Left ventricle myocardium superior (tissue), 1 donor: ENCODE measurements at places on chromosomes 7 and 10.

DNA sequence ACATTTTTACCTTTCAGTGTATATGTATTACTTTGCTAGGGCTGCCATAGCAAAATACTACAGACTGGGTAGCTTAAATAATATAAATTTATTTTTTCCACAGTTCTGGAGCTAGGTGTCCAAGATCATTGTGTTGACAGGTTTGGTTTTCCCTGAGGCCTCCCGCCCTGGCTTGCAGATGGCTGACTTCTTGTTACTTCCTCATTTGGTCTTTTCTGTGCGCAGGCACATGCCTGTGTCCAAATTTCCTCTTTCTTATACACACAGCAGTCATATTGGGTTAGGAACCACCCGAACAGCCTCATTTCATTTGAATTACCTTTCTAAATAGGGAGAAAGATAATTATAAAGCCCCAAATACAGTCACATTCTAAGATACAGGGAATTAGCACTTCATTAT, 521.6 kb upstream of the SORCS1 start:
- DNase-seq: peak; percentile 25

- DNase-seq: no peak
Observed at GRCh38 chr7:46672861-46673260, 751.8 kb upstream of the IGFBP3 start.

DNA sequence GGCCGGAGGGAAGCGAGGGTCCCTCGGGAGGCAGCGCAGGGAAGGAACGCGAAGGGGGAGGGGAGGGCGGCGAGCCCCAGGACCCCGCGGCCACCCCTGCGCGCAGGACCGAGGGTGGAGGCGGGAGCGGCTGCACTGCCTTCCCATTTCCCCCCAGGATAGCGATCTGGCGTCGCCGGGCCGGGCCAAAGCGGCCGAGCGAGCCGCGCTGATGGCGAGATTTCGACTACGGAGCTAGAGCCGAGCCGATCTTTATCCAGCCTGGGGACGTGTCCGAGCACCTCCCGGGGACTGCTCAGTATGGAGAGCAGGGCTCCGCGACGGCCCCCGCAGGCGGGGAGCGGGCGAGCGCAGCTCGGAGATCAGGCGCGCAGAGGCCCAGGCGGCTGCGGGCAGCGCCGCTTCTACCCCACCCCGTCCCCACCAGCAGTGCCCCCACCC, 590 bp upstream of the CRTAC1 start:
- DNase-seq: peak; percentile 36

GRCh38 chr7:27165089-27165995, at the start of gene HOXA9:
Gene HOXA9, minus strand, starts transcription at chr7:27165537. Its CDS starts 80 bp downstream, at chr7:27165457.
- peak; percentile 60 for DNase-seq

- DNase-seq: no peak
Observed at GRCh38 chr7:22630069-22630468, 96.9 kb upstream of the IL6 start.

- DNase-seq: no peak
Observed at GRCh38 chr10:26488344-26488743, 50.2 kb downstream of the APBB1IP start.

DNA sequence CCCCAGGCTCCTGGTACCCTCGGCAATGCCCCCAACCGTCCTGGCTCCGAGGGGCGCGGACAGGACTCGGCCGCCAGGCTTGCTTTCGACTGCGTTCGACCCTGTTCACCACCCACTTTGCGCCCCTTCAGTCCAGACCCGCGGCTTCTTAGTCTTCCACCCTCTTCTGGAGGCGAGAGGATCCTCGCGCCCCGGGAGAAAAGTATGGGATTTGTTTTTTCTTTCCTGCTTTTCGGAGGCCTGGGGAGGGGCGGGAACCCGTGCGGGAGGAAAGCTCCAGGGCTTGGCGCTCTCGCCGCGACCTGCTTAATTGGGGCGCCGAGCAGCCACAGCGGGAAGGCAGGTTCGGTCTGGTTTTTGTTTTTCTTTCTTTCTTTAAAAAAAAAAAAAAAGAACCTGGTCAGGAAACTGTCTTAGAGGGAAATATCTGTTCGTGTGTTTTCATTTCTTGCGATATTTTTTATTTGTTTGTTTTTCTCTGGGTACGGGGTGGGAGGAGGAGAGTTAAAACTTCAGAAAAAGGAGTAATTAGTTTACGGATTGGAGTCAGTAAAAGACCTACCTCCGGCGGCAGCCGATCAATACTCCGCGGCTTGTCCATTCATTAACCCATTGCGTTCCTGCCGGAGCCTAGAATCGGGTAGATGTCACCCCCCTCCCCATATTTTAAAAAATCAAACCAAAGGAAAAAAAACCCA, 1.6 kb downstream of the EMX2 start:
- no peak for DNase-seq

DNA sequence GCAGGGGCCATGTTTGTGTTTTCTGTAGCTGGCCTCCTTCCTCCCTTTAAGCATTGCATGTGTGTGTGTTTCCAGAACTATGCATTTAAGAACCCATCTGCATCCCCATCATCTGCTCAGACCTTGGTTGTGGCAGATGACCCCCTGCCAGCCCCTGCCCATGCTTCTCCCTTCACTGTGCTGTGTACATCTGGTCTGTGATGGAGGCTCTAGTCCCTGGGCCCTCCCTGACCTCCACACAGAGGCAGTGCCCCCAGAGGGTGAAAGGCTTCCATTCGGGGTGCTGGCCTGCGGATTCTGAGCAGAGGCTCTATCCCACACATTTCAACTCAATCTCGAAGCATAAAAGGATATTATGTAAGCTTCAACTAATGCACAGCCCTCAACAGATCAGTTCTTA, 89.4 kb downstream of the TACC2 start:
- no peak for DNase-seq

GRCh38 chr10:129079705-129080104, 387.3 kb upstream of the MGMT start:
- peak; percentile 69 for DNase-seq

DNA sequence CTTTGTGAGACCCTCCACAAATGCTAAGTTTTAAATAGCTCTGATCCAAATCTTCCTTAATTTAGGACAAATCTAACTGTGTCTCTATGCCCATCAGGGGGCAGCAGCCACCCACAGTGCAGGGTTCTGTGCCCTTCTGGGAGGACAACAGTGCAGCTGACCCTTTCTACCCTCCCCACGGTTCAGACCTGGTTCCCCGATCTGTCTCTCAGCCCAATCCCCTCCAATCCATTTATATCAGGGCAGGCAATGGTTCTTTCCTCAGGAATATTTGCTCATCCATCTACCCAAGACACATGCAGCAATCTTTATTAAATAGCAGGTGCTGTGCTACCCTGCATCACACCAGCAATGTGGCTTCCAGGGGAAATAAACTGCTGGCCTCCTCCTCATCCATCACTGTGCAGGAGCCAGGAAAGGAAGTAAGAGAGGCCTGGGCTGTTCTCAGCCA, 4.0 kb upstream of the RBM28 start:
- peak; percentile 70 for DNase-seq

DNA sequence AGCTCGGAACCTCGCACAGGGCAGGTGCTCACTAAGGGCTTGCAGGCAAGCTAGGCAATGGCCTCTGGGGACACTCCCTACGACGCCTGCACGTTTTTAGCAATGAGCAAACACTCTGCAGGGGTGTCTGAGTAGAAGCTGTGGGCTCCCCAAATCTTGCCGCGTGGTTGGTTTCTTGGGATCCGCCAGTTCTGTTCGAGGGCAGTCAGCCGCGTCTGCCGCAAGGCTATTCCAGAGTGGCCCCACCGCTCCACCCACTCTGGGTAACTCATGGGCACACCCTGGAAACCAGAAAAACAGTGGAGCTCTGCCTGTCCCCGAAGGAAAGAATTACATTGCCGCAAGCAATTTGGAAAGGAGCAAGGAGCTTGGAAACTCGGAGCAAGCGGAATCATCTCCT, 189.3 kb upstream of the LYZL2 start:
- peak; percentile 53 for DNase-seq

- no peak for DNase-seq
Observed at GRCh38 chr10:97830064-97830463, 19.6 kb upstream of the GOLGA7B start.

- DNase-seq: no peak
Observed at GRCh38 chr7:91947948-91948347, 7.3 kb downstream of the AKAP9 start.

- no peak for DNase-seq
Observed at GRCh38 chr7:155136619-155137243, 66.6 kb downstream of the HTR5A start.

DNA sequence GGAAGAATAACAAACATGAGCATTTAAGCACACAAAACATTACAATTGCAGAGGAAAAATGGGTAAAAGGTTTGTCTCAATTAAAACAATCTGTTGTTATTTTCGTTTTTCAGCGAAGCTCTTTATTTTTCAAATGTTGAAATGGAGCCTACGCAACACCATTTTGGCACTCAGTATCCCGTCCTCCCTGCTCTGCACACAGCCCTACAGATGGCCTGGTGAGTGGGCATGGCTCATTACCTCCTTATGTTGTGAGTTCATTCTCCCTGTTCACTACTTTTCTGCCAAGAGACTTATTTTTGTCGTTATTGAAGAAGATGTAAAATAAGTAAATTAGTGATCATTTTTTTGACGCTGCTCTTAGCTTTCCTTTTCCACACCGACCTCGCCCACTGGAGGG, 167.8 kb upstream of the CXCL12 start:
- no peak for DNase-seq

- no peak for DNase-seq
Observed at GRCh38 chr10:46267132-46267985, 19.4 kb upstream of the ANTXRL start.

DNA sequence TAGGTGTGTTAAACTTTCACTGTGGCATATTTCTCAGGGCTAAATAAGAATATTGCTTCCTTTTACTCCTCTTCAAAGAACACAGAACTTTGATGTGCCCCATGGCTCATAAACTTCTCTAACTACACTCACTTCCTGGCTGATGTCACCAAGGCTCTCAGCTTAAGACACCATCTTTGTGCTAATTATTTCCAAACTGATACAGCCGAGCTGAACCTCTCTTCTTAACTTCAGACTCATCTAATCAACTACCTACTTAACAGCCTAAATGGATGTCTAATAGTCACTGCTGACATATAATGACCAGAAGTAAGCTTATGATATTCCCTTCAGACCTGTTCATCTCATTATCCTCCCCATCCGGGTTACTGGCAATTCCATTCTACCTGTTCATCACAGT, 3.6 kb downstream of the C10orf67 start:
- no peak for DNase-seq

GRCh38 chr7:94265456-94265855, 129.2 kb upstream of the COL1A2 start:
- no peak for DNase-seq

GRCh38 chr7:16271990-16272665, 149.2 kb downstream of the CRPPA start:
- no peak for DNase-seq
